ENCODE measurements at places on chromosomes 11 and 22. TPM values are rescaled to one million over a fixed set of nuclear protein-coding genes. Genes with fewer than 3 reads are reported as not detected.
A peak's percentile ranks its signal among the peaks of the same experiment; 100 is the strongest.

GRCh38 chr22:49570032-49570848 lies 257.4 kb downstream of the BRD1 start:
- DNase-seq: no peak

- DNase-seq: no peak
These were observed 286.4 kb downstream of the NTM start for GRCh38 chr11:131656839-131657211.

DNA sequence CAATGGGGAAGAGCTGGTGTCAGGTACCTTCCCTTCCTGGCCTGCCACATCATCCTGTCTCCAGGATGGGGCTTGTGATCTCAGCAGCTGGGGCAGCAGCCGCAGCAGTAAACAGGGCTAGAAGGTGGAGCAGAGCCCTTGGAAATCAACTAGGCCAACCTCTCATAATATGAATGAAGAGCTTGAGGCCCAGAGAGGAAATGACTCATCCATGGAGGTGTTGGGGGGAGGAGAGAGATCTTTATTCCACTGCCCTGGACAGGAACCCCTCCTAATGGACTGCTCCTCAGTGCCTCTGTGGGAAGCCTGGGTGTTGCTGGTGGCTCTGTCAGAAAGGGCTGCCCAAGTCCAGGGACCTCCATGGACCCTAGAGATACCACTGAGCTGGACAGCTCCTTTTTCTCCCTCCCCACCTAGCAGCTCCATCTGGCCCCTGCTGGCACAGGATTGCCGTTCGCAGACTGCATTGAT lies 111.8 kb downstream of the OSBP2 start:
- peak; percentile 90 for DNase-seq

GRCh38 chr22:48263431-48263765 lies 1500.9 kb downstream of the TBC1D22A start:
- DNase-seq: no peak

DNA sequence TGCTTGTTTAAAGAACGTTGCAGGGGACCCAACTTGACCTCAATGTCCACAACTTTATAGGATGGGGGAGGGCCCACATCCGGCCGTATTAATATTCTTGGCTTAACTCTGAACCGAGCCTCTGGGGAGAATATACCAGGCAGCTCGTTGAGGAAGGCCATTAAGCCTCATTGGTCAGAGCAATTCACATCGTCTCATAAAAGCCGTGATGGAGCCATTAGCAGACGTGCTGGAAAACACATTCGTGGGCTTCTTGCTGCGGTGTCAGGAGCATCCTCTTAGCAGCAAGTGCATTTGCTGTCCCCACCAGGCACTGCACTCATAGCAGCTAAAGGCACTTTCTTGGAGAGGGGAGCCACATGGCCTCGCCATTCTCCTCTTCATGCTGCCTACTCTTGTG lies 14.9 kb downstream of the DSCAML1 start:
- DNase-seq: no peak

- no peak for DNase-seq
These were observed 142.4 kb downstream of the CRYBB2 start for GRCh38 chr22:25361899-25362214.

DNA sequence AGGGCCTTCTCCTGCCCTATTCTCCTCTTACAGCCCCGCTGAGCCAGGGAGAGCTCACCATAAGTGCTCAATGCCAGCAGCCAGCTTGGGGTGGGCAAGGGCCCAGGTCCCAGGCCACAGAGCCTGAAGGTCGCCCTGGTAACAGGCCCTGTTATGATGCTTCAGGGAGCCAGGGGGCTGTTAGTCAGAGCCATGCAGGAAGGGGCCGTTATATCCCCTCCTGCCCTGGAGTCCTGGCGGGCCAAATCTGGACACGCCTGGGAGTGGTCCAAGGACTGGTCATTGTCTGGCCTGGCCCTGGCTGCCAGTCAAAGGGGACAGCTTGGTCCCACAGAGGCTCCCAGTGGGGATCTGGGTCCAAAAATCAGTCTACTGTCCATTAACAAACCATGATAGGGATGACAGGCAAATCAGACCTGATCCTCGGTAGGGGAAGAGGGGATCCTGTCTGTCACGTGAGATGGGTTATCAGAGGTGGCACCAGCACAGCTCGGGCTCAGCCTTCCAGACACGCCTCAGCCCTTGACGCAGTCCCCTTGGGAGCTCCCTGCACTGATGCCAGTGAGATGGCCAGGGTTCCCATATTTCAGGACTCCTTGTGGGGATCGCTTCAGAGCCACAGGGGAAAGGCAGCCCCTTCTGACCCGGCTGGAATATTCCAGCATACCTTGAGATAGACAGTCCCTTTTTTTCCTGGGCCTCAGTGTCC lies 55.9 kb downstream of the LRRC32 start:
- DNase-seq: no peak

- DNase-seq: no peak
These were observed 9.6 kb downstream of the KRTAP5-5 start for GRCh38 chr11:1639102-1639620.

DNA sequence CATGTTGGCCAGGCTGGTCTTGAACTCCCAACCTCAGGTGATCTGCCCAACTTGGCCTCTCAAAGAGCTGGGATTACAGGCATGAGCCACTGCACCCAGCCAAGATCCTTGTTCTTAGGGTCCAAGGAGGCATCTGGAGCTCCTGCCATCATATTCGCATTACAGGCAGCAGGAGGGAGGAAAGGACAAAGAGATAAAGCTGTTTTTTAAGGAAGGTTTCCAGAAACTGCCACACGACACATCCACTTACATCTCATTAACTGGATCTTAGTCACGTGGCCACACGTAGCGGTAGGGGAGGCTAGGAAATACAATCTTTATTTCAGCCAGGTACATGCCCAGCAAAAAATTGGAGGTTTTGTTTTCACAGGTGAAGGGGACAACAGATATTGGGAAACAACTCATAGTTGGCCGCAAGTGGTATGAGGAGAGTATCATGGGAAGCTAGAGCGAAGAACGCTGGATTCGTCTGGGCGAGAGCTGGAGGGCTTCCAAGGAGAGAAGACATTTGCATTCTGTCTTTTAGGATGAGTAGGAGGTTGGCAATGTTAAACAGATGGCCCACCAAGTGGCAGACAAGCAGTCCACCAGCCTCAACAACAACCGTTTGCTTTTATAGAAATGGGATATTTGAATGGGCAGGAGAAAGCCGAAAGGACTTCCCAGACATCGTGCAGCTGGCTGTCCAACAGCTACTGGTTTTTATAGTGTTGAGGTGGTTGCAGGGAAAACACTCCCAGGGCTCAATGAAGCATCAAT lies 39.2 kb upstream of the DMC1 start:
- DNase-seq: no peak

DNA sequence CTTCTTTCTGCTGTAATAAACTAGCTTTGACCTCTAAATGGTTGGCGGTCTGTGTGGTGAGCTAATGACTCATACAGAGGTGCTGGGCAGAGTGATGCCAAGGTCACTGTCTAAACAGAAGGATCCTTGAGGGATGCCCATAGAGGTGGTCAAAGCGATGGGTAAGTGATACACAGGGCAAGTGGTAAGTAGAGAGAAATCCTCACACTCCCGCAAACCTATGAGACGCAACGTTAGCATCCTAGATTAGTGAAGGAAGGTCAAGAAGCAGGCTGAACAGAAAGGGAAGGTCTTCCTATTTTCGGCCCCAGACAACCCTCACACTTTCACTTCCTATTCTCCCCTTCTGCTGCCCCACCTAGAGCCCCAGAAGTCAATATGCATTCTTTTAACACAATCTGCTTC lies 65.6 kb upstream of the SESN3 start:
- no peak for DNase-seq

- DNase-seq: no peak
These were observed 336.5 kb downstream of the TMEM135 start for GRCh38 chr11:87374038-87374807.

- no peak for DNase-seq
These were observed 257.7 kb upstream of the CCDC90B start for GRCh38 chr11:83543706-83544439.

GRCh38 chr11:10519630-10520029 lies 21.4 kb downstream of the RNF141 start:
- DNase-seq: no peak

DNA sequence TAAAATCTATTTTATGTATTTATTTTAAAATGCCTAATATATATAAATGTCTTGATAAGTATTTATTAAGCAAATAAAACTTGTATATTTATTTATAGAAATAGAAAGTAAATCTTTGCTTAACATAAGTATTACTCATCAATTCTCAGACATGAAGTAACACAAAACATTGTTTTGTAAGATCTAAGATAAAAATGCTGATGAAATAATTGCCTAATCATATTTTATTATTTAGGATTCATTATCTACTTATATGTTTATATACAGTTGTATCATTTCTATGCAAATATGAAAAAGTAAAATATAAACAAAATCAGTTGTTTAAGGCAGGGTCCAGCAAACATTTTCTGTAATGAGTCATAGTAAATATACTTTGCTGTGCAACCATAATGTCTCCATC lies 507.8 kb upstream of the CNTN5 start:
- DNase-seq: no peak

- DNase-seq: peak; percentile 22
These were observed 172.0 kb downstream of the UVRAG start for GRCh38 chr11:75986966-75987365.

DNA sequence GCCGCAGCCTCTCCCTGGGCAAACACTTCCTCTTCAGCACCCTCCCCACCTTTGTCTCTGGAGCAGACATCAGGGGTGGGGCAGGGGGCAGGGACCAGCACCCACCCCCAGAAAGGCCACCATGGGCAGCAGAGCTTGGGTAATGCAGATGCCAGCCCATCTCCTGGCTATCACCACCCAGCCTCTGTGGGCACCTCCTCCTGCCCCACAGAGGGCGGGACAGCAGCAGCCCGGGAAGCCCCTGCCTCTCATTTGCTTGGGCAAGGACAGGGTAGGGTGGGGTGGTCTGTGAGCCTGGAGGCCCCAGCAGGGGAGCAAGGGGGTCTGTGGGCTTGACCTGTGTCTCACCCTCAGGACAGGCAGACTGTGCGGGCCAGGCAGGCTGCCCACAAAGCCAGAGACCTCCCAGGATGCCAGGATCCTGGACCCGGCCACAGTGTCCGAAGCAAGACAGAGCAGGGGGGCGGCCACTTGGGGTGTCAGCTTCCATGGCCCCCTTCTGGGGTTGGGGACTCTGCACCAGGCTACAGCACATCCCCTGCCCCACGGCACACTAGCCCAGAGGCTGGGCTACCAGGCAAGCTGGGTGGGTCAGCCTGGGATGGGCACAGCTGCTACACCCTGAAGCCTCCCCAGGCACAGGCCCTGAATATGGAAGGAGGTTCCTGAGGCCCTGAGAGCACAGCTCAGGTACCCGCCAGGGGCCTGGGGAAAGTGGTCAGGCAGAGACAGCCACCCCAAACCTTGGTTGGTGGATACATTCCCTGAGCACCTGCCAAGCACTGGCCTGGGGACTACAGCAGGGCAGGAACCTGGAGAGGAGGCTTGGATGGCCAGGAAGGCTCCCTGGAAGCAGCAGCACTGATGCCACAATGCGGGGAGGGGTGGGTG lies 4.5 kb downstream of the RNH1 start:
- no peak for DNase-seq

DNA sequence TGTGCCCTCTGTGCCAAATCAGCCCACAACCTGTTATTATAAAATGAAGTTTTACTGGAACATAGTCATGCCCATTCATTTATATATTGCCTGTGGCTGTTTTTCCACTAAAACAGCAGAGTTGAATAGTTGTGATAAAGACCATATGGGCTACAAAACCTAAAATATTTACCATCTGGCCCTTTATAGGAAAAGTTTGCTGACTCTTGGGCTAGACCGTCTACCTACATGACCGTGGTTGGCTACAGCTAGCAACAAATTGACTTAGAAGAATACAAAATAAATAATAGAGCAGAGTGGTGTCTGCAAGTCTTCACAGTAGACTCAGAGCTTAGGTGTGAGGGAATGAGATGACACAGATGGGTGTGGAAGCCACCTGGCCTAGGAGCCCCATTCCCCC lies 11.2 kb upstream of the IL18BP start:
- no peak for DNase-seq

- no peak for DNase-seq
These were observed 3.1 kb upstream of the EXPH5 start for GRCh38 chr11:108596701-108597100.

DNA sequence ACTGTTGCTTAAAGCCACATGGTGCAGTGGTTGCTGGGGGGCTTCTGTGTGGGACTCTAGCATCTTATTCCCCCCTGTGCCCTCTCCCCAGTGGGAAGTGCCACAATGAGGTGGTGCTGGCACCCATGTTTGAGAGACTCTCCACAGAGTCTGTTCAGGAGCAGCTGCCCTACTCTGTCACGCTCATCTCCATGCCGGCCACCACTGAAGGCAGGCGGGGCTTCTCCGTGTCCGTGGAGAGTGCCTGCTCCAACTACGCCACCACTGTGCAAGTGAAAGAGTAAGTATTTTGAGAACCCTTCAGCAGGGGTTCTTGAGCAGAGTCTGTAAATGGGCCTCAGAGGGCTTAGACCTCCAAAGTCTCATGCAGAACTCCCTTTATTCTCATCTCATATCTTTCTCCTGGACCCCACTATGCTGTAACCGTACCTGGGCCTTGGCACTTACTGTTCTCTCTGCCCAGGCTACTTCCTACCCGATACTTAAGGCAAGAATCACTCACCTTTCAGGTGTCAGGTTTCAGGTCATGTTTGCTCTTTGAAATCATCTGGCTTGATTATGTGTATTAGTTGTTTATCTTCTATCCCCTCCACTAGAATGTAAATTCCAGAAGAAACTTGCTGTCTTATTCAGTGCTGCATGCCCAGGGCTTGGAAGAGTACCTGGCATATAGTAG lies 32.4 kb downstream of the PIK3IP1 start:
- DNase-seq: no peak

DNA sequence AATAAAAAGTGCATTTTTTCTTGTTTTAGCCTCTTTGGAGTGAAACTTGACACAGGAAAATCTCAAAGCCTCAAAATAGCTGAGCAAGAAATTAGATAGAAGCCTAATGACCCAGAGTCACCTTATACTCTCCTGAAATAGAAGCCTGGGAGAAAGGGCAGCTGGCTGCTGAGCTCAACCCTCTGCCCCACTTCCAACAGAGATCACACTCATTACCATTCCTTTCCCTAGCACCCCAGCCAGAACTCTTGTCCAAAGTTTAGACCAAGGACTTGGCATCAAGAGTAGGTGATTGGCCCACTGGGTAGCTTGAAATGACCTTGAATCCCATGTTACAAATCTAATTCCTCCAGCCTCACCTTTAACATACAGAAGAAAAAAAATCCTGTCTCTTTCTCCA lies 62.7 kb upstream of the AMOTL1 start:
- no peak for DNase-seq

- DNase-seq: no peak
These were observed 5.2 kb downstream of the APOBEC3B start for GRCh38 chr22:38987171-38987895.

DNA sequence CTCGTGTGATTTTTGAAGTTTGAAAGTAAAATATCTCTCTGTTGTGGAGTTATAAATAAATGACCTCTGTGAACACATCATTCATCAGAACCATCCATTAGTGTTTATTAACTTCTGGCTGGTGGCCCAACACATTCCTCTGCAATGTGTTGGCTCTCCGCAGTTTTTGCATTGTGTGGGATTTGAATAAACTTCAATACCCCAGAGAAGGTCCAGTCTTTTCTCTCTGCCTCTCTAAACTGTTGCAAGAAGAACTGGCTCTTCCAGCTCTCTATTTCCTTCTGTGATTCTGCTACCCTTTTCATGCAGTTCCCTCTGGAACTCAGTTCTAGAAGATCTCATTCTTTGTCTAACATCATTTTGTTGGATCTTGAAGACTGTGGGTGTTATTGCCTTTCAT lies 125.0 kb upstream of the ARHGAP42 start:
- peak; percentile 80 for DNase-seq

Gene C22orf15
- 0.06 TPM for total RNA-seq

Gene OR2D2
- total RNA-seq: not detected

Gene C11orf91
- total RNA-seq: 1.1 TPM

Gene TMA7B
- not detected for total RNA-seq

Gene OR8D4
- total RNA-seq: not detected

Gene GGTLC3
- total RNA-seq: not detected
